ENCODE measurements at places on chromosomes 11 and 22. TPM values are rescaled to one million over a fixed set of nuclear protein-coding genes. Genes with fewer than 3 reads are reported as not detected.

GDPD4 gene
- not detected for total RNA-seq

EFCAB6 gene
- total RNA-seq, result 1.8 TPM

OR51I1 gene
- total RNA-seq, result not detected

CHRDL2 gene
- total RNA-seq, result 1.2 TPM

CELSR1 gene
- total RNA-seq, result 27.9 TPM

STK33 gene
- 24.4 TPM for total RNA-seq

TMPRSS13 gene
- total RNA-seq, result 0.96 TPM

ANGPTL5 gene
- not detected for total RNA-seq

HIPK3 gene
- 32.8 TPM for total RNA-seq

XPNPEP3 gene
- 33.9 TPM for total RNA-seq

KIF18A gene
- total RNA-seq, result 17.7 TPM

DLG2 gene
- total RNA-seq, result 11.4 TPM

YPEL1 gene
- 9.3 TPM for total RNA-seq

C11orf42 gene
- not detected for total RNA-seq

DNA sequence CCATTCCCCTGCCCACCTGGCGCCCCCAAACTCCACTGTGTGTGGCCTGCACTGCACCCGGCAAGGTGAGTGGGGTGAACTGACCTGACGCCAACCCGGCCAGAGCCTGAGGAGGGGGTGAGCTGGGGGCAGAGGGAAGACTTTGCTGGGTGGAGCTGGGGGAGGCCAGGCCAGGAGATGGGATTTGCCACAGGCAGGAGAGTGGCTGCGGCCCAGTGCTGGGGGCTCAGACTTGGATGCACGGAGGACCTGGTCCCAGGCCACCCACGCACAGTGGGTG lies 17.8 kb upstream of the FLRT1 start:
- no peaks in the 10 kb centered on the region for H3K36me3 ChIP-seq
- DNase-seq, result no peak
- no peak overlapping the region for H3K4me3 ChIP-seq
- H3K27me3 ChIP-seq, result no peaks in the 10 kb centered on the region

GRCh38 chr11:36763187-36763586 lies 165.2 kb upstream of the RAG2 start:
- no peak overlapping the region for H3K4me3 ChIP-seq
- no peak overlapping the region for H3K27ac ChIP-seq
- H3K4me1 ChIP-seq, result no peaks in the 10 kb centered on the region
- no peaks in the 10 kb centered on the region for H3K27me3 ChIP-seq
- H3K36me3 ChIP-seq, result no peaks in the 10 kb centered on the region

- DNase-seq, result peak; percentile 96
- peaks cover 6% of the 10 kb centered on the region for H3K36me3 ChIP-seq
- H3K27me3 ChIP-seq, result no peaks in the 10 kb centered on the region
- peak within 1 kb of the TSS; percentile 98 for H3K27ac ChIP-seq
- peak within 1 kb of the TSS; percentile 86 for H3K4me3 ChIP-seq
- H3K4me1 ChIP-seq, result peaks cover 18% of the 10 kb centered on the region
Measured at GRCh38 chr11:73308003-73308960, at the start of gene ARHGEF17. Gene ARHGEF17 (plus strand): TSS chr11:73308276. CDS start chr11:73308639, 363 bp downstream.

GRCh38 chr11:8810540-8811301 lies 100.3 kb upstream of the AKIP1 start:
- peaks cover 16% of the 10 kb centered on the region for H3K36me3 ChIP-seq
- H3K27me3 ChIP-seq, result no peaks in the 10 kb centered on the region
- H3K27ac ChIP-seq, result peak overlapping the region; percentile 84
- peaks cover 48% of the 10 kb centered on the region for H3K4me1 ChIP-seq
- H3K4me3 ChIP-seq, result peak overlapping the region; percentile 99
- DNase-seq, result peak; percentile 92

- H3K36me3 ChIP-seq, result no peaks in the 10 kb centered on the region
- no peak overlapping the region for H3K27ac ChIP-seq
- DNase-seq, result no peak
Measured at GRCh38 chr22:37211866-37212173, 457 bp downstream of the SSTR3 start.

DNA sequence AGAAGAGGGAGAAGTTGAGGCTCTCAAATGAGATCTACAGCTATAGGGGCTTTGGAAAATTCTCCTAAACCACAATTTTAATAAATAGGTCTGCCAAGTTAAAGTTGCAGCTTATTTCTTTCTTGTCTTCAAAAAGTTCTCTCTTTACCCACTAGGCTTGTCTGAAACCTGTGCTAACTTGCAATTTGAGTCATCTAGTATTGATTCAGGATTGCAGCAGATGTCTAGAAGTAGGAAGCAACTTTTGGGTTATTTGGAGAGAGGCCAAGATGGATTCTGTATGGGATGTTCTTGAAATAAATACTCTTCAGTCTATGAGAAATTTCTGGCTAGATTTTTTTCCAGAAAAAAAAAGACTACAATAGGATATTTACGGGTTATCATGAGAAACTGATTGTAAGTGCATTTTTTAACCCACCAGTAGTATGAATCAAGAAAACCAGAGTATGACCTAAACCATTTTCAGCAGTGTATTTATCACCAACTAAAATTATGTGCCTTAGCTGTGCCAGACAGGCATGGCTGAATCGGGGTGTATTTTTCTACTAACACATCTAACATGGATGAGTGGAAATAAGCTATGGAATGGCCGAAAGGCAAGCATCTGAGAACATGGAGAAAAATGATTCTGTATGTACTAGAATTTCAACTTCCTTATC lies 4.9 kb upstream of the RAB38 start:
- DNase-seq, result no peak
- H3K4me1 ChIP-seq, result peaks cover 6% of the 10 kb centered on the region
- H3K27me3 ChIP-seq, result no peaks in the 10 kb centered on the region
- H3K36me3 ChIP-seq, result no peaks in the 10 kb centered on the region
- H3K4me3 ChIP-seq, result no peak overlapping the region

DNA sequence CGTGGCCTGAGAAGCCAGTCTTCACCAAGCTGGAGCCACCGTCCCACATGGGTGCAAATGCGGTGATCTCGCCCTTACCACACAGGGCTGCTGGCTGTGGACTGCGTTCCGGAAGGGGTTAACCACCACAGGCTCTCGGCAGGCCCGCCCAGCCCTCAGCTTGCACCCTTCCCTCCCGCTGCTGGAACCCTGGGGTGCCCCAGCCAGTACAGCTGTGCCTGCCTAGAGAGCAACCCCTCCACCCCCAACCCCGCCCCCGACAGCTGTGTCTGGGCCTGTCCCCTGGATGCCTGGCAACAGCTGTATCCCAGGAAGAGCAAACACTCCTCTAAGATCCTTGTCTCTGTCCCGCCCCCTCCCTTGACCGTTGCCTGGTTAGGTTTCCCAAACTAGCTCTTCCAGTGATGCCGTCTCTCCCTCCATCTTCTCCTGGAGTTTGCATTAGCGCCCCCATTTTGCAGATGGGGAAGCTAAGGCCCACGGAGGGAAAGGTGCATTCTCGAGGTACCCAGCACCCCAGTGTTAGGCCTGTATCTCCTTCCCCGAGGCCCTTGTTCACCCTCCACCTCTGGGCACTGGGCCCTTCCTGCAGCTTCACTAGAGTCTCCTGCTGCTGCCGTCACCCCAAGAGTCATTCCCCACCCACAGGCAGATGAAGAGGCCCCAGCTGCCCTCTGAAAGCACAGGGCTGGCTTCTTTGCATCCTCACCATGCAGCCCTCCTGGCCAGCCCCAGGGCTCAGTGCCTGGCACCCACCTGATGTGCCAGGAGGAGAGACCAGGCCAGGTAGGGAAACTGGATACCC lies 12.6 kb upstream of the COX8A start:
- H3K4me1 ChIP-seq, result peaks cover 3% of the 10 kb centered on the region
- no peak overlapping the region for H3K4me3 ChIP-seq
- peak; percentile 64 for DNase-seq
- H3K27me3 ChIP-seq, result no peaks in the 10 kb centered on the region
- H3K27ac ChIP-seq, result no peak overlapping the region

DNA sequence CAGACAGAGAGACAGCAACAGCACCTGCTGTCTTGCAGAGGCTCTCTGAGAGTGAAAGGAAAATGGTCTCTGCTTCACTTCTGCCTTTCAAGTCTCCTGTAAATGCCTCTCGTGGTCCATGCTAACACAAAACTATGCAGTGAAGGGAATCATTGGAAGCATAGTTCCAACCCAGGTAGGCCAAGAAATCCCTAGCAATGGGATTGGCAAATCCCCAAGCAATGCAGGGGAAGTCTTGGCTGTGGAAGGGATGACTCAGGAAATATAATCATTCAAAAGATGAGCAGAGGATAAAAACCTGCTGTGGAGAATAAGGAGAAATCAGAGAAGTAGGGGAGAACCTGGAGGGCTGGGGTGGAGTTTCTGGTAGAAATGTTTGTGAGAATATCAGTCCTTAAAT lies 216.1 kb upstream of the ZBED5 start:
- H3K36me3 ChIP-seq, result no peaks in the 10 kb centered on the region
- DNase-seq, result no peak
- no peak overlapping the region for H3K4me3 ChIP-seq
- peaks cover 19% of the 10 kb centered on the region for H3K27me3 ChIP-seq
- H3K27ac ChIP-seq, result no peak overlapping the region

DNA sequence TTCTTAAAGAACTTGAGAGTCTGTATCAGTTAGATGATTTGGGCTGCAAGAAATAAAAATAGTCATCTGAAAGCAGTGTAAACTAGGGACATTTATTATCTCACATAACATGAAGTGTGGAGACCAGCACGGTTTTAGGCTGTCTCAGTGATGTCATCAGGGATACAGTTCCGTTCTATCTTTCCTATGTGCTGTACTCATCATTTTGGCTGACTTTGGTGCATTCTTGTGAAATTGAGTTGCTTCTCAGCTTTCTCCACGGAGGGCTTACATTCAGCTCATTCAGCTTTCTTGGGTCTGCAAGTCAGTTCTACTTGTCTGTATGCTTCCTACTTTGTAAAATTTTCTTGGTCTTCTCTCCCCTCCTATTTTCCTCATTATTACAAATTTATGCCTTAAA lies 51.8 kb upstream of the LIN7C start:
- no peak overlapping the region for H3K4me3 ChIP-seq
- no peaks in the 10 kb centered on the region for H3K4me1 ChIP-seq
- no peak overlapping the region for H3K27ac ChIP-seq
- no peak for DNase-seq
- peaks cover 6% of the 10 kb centered on the region for H3K27me3 ChIP-seq

DNA sequence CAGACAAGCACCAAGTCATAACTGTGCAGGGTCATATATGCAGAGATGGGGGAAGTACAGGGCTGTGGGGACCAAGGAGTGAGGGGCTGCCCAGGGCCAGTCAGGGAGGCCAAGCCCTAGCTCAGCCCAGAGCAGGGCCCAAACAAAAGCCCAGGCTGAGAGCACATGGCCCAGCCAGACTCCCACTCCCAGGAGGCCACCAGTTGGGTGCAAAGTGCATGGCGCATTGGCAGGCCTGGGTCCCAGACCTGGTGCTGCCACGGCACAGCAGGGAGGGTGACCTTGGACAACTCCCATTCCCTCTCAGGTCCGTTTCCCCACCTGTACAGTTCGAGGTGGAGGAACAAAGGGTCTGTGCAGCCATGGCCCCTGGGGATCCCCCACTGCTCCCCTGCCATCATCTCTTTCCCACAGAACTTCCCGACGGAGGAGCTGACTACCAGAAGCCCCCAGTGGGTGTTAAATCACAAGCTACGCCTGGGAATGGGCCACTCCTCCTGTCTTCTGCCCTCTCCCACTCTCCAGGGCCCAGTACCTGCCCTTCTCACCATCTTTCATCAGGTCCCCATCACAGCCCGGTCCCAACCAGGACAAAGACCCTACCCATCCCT lies 608 bp downstream of the NIPSNAP1 start:
- H3K4me1 ChIP-seq, result no peaks in the 10 kb centered on the region
- peak; percentile 74 for DNase-seq
- H3K36me3 ChIP-seq, result peaks cover 4% of the 10 kb centered on the region
- H3K27me3 ChIP-seq, result no peaks in the 10 kb centered on the region

GRCh38 chr22:39932918-39933649 lies 27.1 kb upstream of the TMA7B start:
- no peak overlapping the region for H3K4me3 ChIP-seq
- no peaks in the 10 kb centered on the region for H3K27me3 ChIP-seq
- peak; percentile 91 for DNase-seq
- peaks cover 8% of the 10 kb centered on the region for H3K4me1 ChIP-seq
- H3K36me3 ChIP-seq, result no peaks in the 10 kb centered on the region

- no peak overlapping the region for H3K27ac ChIP-seq
- H3K36me3 ChIP-seq, result peaks cover 86% of the 10 kb centered on the region
- no peaks in the 10 kb centered on the region for H3K4me1 ChIP-seq
- DNase-seq, result no peak
- no peak overlapping the region for H3K4me3 ChIP-seq
Measured at GRCh38 chr11:87092567-87092966, 54.8 kb downstream of the TMEM135 start.

GRCh38 chr11:64340671-64341335 lies 799 bp downstream of the CCDC88B start:
- H3K4me1 ChIP-seq, result no peaks in the 10 kb centered on the region
- DNase-seq, result peak; percentile 96
- H3K4me3 ChIP-seq, result no peak overlapping the region
- H3K27me3 ChIP-seq, result no peaks in the 10 kb centered on the region
- H3K36me3 ChIP-seq, result no peaks in the 10 kb centered on the region
- no peak overlapping the region for H3K27ac ChIP-seq

- peaks cover 34% of the 10 kb centered on the region for H3K4me1 ChIP-seq
- no peak overlapping the region for H3K27ac ChIP-seq
- no peaks in the 10 kb centered on the region for H3K27me3 ChIP-seq
- peak; percentile 17 for DNase-seq
- no peaks in the 10 kb centered on the region for H3K36me3 ChIP-seq
Measured at GRCh38 chr11:47132490-47132889, 44.2 kb downstream of the ARFGAP2 start.

GRCh38 chr11:2521733-2522630 lies 77.2 kb downstream of the KCNQ1 start:
- no peak overlapping the region for H3K27ac ChIP-seq
- no peaks in the 10 kb centered on the region for H3K36me3 ChIP-seq
- H3K4me3 ChIP-seq, result no peak overlapping the region
- DNase-seq, result peak; percentile 35
- no peaks in the 10 kb centered on the region for H3K27me3 ChIP-seq

DNA sequence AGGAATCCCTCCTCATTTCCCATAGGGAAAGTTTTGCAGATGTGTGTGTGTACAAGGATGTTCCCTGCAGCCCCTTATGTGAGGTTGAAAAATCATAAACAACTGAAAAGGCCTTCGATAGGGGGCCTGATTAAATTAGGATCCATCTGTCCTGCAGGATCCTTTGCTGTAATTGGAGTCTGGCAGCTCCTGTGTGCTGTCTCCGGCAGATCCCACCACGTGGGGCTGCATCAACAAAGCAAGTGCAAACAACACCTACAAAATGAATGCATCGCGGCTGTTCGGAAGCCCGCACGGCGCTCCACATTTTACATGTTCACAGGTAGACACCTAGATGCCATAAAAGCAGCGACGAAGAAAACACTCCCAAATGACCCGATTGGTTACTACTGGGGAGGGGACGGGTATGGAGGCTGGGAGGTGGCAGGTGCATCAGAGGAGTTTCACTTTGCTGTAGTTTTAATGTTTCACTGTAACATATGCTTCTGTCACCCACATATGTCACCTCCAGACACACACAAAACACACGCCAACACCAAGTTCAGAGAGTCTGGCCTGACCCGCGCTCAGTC lies 52.2 kb downstream of the NFAM1 start:
- no peaks in the 10 kb centered on the region for H3K36me3 ChIP-seq
- H3K4me3 ChIP-seq, result no peak overlapping the region
- no peak for DNase-seq
- no peaks in the 10 kb centered on the region for H3K27me3 ChIP-seq

- H3K4me1 ChIP-seq, result peaks cover 17% of the 10 kb centered on the region
- H3K27me3 ChIP-seq, result no peaks in the 10 kb centered on the region
- no peak overlapping the region for H3K4me3 ChIP-seq
- no peaks in the 10 kb centered on the region for H3K36me3 ChIP-seq
- no peak overlapping the region for H3K27ac ChIP-seq
Measured at GRCh38 chr11:9772218-9772617, 108.3 kb downstream of the SWAP70 start.

Data from endodermal cell (in vitro differentiated cells).